ENCODE measurements at places on chromosomes 16 and 17.

DNA sequence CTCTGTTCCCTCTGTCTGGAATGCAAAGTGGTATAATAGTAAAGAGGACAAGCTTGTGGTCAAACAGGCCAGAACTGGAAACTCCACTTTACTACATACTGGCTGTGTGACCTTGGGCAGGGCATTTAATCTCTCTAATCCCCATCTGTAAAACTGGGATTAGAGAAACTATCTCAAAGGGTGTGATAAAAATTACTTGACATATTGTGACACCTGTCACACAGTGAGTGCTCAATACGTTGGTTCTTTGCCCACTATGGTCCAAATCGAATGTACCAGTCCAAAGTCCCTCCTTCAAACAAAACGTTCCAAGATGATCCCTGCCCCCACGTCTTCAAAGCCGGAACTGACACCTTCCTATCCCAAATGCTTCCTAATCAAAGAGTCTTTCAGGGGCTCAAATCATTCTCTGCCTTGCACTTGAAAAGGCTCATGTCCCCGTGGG, 734 bp downstream of the PGAP3 start:
- DNase-seq, result no peak

DNA sequence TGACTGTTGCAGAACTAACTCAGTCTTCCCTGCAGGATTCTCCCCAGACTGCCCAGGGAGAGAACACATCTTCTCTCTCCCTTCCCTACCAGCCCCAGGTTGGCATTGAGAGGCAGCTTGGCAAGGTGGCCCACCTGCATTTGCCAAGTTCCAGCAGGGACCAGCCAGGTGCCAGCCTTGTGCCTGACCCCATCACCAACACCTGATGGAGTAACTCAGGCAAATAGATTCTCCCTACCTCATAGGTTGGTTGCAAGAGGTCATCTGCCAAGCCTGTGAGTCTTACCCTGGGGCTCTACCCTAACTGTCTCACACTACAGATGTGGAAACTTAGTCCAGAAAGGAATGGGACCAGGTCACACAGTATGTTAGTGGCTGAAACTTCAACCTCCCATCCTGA, 20.4 kb downstream of the BEAN1 start:
- peak; percentile 79 for DNase-seq

GRCh38 chr17:9195961-9196670, 174.8 kb downstream of the NTN1 start:
- no peak for DNase-seq

DNA sequence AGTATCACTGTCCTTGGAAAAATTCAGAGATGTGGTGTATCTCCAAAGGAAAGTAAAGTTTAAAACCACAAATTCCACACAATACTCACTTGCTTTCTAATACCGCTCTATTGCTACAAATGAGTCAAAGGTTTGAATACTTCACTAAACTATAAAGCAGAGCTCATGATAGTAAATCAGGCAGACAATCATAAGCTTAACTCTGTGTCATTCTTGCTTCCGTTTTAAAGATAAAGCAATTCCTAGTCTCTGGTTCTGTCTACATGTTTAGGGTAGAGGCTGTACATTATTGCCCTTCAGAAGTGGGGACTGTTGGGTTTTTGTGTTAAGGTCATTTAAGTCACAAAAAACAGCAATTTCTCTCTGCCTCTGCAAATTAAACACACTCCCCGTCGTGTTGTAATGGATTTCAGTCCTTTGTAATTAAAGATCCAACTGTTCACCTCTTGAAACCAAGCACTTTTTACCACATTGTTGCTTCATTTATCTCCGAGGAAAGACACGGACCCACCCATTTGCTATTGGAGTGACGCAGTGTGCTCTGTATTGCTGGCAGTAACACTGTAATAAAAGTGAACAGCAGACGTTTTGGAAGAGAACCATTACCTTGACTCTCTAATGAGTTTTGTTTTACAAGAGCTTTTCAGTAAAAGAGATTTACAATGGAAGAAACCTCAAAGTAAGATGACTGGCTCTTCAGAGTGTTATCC, 83.1 kb upstream of the CNTNAP4 start:
- DNase-seq, result no peak

GRCh38 chr17:13036751-13037150, 18.9 kb upstream of the ELAC2 start:
- no peak for DNase-seq

DNA sequence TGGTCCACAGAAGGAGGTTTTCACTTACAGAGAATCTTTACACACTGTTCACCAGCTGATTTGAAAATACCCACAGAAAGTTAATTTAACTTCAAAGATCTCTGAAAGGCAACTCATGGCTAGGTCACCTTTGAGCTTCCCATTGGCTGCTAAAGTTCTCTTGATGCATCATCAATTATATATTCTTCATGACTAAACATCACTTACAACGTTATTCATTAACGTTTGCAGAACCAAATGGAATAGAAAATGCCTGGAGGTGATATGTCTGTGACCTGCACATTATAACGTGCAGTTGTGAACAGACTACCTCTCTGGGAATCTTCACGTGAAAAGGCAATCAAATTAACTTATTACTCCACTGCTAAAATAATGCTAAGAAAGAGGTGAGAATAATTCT, 238.5 kb downstream of the ZFHX3 start:
- DNase-seq, result no peak

DNA sequence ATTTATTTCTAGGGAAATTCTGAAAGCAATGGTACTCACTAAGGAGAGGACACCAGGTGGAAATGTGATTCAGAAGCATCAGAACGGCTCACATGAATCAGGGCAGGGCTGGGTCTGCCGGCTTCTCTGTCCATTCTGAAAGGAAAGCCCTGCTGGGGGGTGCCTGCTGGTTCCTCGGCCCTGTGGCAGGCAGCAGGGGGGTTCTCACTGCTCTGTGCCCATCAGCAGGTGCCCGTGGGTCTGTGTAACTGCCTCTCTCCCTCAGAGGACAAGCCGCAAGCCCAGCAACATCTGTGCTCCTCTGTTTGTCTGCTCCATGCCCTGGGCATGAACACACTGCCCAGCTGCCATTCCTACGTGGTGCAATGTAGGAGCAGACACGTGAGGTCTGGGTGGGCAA, 74.9 kb upstream of the ZNF423 start:
- DNase-seq, result no peak

- peak; percentile 69 for DNase-seq
Measured at GRCh38 chr16:10683170-10683569, 11.6 kb downstream of the TEKT5 start.

DNA sequence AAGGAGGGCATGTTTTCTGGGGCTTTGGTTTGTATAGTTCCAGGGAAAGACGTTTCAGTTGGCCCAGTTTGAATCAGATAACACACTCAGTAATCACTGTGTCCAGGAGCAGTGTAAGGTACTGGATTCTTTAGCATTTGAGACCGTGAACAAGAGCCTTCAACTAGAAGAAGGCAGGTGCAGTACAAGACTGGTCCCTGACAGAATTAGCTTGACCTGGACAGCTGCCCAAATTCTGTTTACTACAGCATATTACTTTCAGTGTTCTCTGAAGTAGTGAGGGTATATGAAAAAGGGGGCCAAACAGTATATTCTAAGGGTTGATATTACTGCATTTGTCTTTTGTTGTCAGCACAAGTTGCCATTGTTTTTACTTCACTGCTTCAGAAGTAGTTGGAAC, 81.3 kb downstream of the COX10 start:
- no peak for DNase-seq

DNA sequence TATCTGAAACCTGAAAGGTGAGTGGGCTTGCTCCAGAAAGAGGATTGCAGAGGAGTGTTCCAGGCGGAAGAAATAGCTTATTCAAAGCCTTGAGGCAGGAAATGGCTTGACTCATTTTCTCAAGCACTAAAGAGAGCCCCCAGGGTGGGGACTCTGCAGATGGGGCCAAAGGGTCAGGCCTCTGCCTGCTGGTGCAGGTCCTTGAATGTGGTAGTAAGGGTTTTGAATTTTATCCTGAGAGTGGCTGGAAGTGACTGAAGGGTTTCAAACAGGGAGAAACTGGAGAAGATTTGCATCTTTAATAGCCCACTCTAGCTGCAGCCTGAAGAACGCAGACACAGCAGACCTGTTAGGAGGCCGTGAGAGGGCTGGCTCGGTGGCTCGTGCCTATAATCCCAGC, 144.4 kb downstream of the CCT6B start:
- DNase-seq, result no peak

- DNase-seq, result no peak
Measured at GRCh38 chr17:34635876-34636275, 56.5 kb downstream of the TMEM132E start.

DNA sequence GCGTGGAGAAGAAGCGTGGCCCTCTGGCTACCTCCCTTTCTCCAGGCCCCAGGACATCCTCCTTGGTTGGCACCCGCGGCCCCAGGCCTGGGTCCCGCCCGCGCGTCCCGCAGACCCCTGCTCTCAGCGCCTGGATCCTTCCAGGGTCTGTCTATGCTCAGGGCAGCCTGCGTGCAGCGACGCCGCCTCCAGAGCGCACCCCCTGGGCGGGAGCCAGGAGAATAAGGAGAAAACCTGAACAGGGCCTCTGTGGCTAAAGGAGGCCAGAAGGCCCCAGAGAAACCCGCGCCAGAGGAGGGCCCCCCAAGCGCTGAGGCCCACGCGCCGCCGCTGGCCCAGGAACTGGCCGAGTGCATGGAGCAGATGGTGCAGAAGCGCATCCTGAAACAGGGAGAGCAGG, 40.4 kb upstream of the DNAJA2 start:
- DNase-seq, result no peak

DNA sequence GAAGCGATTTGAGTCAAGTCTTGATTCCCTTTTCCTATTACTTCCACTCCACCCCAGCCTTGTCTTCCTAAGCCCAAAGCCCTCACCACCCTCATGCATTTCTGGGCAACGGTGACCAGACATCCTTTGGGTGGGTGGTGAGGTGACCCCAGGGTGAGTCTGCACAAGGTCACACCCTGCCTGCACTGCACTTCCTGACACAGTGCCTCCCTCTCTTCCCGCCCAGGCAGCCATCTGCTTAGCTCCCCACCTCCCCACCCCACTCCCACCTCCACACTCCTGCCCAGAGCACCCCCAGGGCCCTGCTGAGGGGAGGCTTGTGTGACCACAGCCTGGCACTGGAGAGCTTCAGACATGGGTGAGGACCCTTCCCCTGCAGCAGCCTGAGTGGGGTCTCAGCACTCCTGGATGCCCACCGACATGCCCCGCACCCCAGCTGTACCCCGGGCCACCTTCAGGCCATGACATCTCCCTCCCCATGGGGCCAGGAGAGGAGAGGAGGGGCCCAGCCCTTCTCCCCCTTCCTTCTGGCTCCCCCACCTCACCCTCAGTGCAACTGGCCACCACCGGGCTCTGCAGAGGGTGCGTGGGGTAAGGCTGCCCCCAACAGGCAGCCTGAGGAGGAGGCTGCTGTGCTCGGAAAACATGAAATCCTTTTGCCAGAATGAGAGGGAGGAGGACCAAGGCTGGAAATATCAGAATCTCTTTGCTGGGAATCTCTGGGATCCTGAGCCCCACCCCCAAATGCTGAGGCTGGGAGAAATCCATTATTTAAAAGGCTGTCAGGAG, 68.6 kb downstream of the CCT6B start:
- no peak for DNase-seq

DNA sequence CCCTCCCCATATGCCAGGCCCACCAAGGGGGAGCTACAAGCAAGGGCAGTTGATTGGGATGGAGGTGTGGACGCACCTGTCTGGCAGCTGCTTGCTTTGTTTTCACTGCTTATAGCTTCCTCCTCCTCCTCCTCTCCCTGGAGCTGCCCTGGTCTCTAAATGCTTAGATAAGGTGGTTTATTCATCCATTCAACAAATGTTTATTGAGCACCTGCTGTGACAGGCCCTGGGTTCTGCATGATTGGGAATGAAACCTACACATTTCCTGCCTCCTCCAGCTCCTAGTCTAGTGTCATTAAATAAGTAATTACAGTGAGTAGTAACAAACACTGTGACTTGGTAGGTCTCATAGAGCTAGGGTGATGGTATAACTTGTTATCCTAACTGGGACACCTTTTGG, 17.4 kb upstream of the MAP3K14 start:
- DNase-seq, result no peak

GRCh38 chr16:27316038-27316680, 2.4 kb downstream of the IL4R start:
- DNase-seq, result no peak

DNA sequence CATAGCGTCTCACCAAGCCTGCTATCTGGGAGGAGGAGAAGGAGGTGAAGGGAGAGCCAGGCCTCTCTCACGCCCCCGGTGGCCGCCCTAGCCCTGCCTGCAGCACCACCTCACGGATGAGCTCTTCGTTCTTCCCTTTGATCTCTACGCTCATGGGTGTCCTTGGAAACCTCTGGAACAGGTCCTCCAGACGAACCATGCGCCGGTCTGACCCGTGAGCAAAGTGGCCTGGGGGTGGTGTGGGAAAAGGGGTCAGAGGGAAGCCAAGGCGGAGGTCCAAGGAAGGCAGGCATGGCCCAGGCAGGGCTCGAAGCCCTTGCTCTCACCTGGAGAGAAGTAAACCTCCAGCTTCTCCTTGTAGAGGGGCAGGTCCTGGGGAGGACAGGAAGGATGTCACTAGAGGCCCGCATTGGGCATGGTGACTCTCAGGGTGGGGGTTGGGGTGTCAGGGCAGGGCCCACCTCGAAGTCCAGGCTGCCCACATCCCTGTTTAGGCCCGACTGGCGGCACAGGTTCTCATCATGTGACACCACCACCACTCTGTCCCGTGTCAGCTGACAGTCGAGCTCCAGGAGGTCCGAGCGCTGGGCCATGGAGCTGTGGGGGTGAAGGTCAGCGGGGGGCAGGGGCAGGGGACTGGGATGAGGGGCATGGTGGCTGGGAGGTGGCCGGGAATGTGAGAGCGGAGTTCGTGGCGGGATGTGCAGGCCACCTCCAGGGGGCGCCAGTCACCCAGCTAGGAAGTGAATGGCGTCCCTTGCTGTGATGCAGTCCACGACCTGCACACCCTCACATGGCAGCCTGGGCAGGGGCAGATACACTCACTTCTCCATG, 923 bp downstream of the GDPD3 start:
- peak; percentile 89 for DNase-seq

GRCh38 chr16:47905771-47906170, 250.0 kb downstream of the ABCC12 start:
- no peak for DNase-seq

GRCh38 chr17:77875051-77875780, 83.3 kb upstream of the TNRC6C start:
- no peak for DNase-seq

GRCh38 chr16:47861999-47862398, 293.8 kb downstream of the ABCC12 start:
- DNase-seq, result no peak
